Activated T-cell treated with anti-CD3 and anti-CD28 coated beads, Interleukin-2, amount 50 U/mL, for 24 hours (primary cell): ENCODE measurements at places on chromosomes 1 and 21.

DNA sequence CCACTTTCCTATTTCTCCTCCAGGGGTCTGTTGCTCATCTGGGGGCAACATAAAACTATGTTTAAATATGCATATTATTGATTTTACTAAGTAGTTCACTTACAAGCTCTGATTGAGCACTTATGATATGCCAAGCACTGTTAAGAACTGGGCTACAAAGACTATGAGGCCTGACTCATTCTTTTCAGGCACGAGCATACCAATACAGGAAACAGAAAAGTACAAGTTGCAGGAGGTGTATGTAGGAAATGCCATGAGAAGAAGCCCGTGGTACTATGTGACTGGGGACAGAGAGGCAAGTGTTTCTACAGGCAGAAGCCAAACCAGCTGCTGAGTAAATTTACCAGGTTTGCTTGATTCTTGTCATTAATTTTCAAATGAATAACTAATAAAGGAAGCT is 120.4 kb upstream of the PTGFR start:
- no peak for DNase-seq
- no peak overlapping the region for H3K4me3 ChIP-seq
- no peaks in the 10 kb centered on the region for H3K36me3 ChIP-seq
- H3K27me3 ChIP-seq, result no peaks in the 10 kb centered on the region

- peaks cover 25% of the 10 kb centered on the region for H3K27me3 ChIP-seq
- no peaks in the 10 kb centered on the region for H3K4me1 ChIP-seq
- no peak for DNase-seq
These were observed 259.1 kb upstream of the USP24 start for GRCh38 chr1:55474168-55474786.

DNA sequence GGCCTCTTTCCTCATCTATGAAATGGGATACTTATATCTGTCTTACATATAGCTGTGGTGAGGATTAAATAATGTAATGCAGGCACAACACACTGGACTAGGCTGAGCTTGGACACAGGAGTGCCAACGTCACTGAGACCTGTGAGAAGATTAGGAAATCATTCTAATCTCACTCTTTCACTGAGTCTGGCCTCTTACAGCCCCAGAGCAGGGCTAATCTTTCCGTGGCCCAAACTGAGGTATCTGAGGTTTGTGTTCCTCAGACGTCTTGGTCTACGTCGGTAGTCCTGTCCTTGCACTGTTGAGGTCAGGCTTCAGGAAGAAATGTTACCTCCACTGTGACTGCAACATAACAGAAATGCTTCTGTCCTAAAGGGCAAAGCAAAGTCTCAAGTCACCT is 22.6 kb upstream of the A3GALT2 start:
- peaks cover 75% of the 10 kb centered on the region for H3K4me1 ChIP-seq
- H3K27ac ChIP-seq, result peak overlapping the region; percentile 9
- H3K4me3 ChIP-seq, result no peak overlapping the region

GRCh38 chr1:90726986-90727480 is 9.9 kb upstream of the BARHL2 start:
- no peaks in the 10 kb centered on the region for H3K36me3 ChIP-seq
- H3K27me3 ChIP-seq, result peaks cover 93% of the 10 kb centered on the region
- H3K27ac ChIP-seq, result no peak overlapping the region
- H3K4me1 ChIP-seq, result peaks cover 59% of the 10 kb centered on the region
- DNase-seq, result no peak

DNA sequence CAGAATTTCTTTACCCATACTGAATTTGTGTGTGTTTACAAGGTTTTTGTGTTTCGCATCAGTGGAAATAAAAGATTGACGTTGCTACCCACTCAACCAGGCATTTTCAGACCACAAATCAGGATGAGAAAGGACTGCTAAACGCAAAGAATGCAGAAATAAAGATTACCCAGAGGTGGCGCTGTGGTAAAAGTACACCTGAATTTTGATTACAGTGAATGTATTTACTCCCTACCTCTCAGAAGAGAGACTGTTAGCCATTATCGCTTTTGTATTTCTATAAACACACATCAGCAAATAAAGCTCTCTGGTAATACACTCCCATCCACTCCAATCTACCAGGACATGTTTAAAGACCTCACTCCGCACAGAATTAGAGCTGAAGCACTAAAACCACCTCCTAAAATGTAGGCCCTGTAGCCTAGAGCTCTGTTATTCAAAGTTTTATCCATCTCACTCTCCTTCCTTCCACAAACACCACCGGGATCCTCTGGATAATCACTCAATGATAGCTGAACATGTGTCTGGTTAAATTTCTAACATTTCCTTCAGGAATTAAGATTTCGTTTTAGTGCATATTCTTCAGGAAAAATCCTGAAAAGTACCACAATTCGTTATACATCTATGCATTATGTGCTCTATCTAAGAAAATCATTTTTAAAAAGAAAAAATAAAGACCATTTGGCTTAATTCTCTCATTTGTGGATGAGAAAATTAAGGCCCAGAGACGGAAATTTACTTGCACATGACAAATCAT is 2.5 kb upstream of the LMO4 start:
- peaks cover 21% of the 10 kb centered on the region for H3K4me1 ChIP-seq
- no peak overlapping the region for H3K4me3 ChIP-seq
- peaks cover 11% of the 10 kb centered on the region for H3K27me3 ChIP-seq
- H3K36me3 ChIP-seq, result no peaks in the 10 kb centered on the region
- no peak for DNase-seq

- H3K4me3 ChIP-seq, result no peak overlapping the region
- peaks cover 17% of the 10 kb centered on the region for H3K4me1 ChIP-seq
- no peaks in the 10 kb centered on the region for H3K36me3 ChIP-seq
- no peak for DNase-seq
- no peaks in the 10 kb centered on the region for H3K27me3 ChIP-seq
These were observed 279.1 kb upstream of the C1orf105 start for GRCh38 chr1:172141341-172141881.

GRCh38 chr1:162847839-162848453 is 13.0 kb downstream of the CCDC190 start:
- H3K4me1 ChIP-seq, result no peaks in the 10 kb centered on the region
- peaks cover 13% of the 10 kb centered on the region for H3K27me3 ChIP-seq
- DNase-seq, result peak; percentile 82
- H3K36me3 ChIP-seq, result no peaks in the 10 kb centered on the region

GRCh38 chr21:31917108-31917507 is 44.3 kb downstream of the HUNK start:
- no peak overlapping the region for H3K4me3 ChIP-seq
- DNase-seq, result no peak
- H3K27me3 ChIP-seq, result peaks cover 3% of the 10 kb centered on the region
- no peaks in the 10 kb centered on the region for H3K36me3 ChIP-seq
- H3K27ac ChIP-seq, result no peak overlapping the region
- H3K4me1 ChIP-seq, result no peaks in the 10 kb centered on the region

- H3K4me3 ChIP-seq, result no peak overlapping the region
- no peaks in the 10 kb centered on the region for H3K27me3 ChIP-seq
- no peaks in the 10 kb centered on the region for H3K4me1 ChIP-seq
- no peak overlapping the region for H3K27ac ChIP-seq
These were observed 261.0 kb downstream of the ASTN1 start for GRCh38 chr1:176903474-176903873.

GRCh38 chr1:117467336-117467735 is 100.1 kb downstream of the MAN1A2 start:
- H3K36me3 ChIP-seq, result peaks cover 57% of the 10 kb centered on the region
- no peak overlapping the region for H3K27ac ChIP-seq
- H3K27me3 ChIP-seq, result no peaks in the 10 kb centered on the region
- no peaks in the 10 kb centered on the region for H3K4me1 ChIP-seq
- H3K4me3 ChIP-seq, result no peak overlapping the region

DNA sequence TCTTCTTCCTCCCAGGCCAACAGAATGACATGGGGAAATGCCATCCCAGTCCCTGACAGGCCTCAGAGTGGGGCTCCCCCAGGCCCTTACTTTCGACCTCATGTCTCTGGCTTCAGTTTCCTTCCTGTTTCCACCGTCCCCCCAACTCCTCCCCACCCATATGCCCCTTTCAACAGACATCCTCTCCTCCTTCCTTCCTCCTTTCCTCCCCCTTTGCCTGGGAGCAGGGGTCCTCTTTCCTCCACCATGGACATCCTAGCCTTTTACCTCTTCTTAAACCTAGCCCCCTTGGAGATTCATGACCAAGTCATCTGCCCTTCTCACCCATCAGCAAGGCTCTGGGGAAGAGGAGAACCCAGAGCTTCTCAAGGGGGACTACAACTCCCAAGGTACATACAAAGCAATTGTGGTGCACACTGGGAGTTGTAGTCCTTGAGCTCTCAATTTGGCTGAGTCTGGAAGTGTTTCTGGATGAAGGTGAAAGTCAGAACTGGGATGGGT is 4.0 kb downstream of the ZBTB7B start:
- no peaks in the 10 kb centered on the region for H3K27me3 ChIP-seq
- peaks cover 33% of the 10 kb centered on the region for H3K36me3 ChIP-seq

DNA sequence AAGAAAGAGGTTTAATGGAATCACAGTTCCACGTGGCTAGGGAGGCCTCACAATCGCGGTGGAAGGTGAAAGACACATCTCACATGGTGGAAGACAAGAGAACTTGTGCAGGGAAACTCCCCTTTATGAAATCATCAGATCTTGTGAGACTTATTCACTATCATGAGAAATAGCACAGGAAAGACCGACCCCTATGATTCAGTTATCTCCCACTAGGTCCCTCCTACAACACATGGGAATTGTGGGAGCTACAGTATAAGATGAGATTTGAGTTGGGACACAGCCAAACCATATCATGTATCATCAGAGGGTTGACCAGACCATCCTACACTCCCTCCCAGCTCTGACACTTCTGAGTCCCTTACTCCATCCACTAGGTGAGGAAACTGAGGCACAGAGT is 143.9 kb upstream of the KLHDC7A start:
- no peak for DNase-seq
- H3K36me3 ChIP-seq, result no peaks in the 10 kb centered on the region
- no peak overlapping the region for H3K4me3 ChIP-seq

DNA sequence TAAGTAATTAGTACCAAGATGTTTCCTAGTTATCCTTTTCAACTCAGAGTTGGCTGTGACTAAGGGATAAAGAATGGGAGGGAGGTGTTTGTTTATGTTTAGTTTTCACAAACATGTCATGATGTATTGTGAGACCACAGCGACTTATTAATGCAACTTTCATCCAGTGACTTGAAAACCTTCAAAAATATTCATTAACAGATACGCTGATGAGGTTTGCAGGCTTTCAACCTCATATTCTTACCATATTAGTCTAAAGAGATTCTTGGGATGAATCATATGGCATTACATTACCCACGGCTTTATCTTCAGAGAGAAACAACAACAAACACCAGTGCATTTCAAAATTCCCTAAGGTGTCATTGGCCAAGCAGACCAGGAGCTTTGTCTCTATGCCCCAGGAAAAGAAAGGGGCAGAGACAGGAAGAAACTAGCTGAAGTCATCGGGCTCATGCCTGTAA is 36.4 kb downstream of the PALMD start:
- DNase-seq, result no peak
- no peaks in the 10 kb centered on the region for H3K4me1 ChIP-seq
- no peaks in the 10 kb centered on the region for H3K27me3 ChIP-seq
- no peak overlapping the region for H3K27ac ChIP-seq

- no peak for DNase-seq
- no peaks in the 10 kb centered on the region for H3K27me3 ChIP-seq
- no peaks in the 10 kb centered on the region for H3K36me3 ChIP-seq
- H3K4me1 ChIP-seq, result no peaks in the 10 kb centered on the region
- no peak overlapping the region for H3K27ac ChIP-seq
These were observed 20.1 kb downstream of the MEGF6 start for GRCh38 chr1:3590951-3591865.

DNA sequence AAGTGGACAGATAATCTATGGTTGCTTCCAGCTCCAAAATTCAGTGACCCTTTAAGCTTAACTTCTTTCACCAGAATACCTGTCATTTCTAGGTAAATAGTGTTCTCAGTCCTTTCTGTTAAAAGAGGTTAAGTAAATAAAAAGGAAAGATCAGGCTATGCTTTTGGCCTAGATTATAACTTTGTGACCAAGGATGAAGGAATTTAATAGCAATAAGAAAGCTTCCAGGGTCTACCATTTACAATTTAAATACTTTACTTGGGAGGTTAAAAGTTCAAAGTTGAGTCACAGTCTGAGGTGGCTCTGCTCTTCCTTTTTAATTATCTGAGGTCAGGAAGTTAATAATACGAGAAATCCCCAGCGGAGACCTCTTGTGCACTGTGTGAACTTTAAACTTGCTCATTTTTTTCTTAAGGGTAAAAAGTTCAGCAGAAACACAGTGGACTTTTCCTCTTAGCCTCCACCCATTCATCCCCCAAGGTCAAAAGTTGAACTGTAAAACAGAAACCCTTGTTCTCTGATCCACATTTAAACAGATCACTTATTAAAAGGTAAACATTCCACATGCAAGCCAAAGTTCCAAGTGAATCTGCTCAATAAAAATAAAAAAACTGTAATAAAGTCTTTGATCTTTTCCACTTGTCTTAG is 187.1 kb downstream of the NRIP1 start:
- H3K4me3 ChIP-seq, result no peak overlapping the region
- H3K36me3 ChIP-seq, result no peaks in the 10 kb centered on the region

GRCh38 chr1:204317170-204317569 is 42.6 kb downstream of the PLEKHA6 start:
- H3K4me3 ChIP-seq, result no peak overlapping the region
- H3K27me3 ChIP-seq, result peaks cover 2% of the 10 kb centered on the region
- no peak for DNase-seq
- H3K36me3 ChIP-seq, result no peaks in the 10 kb centered on the region
- peaks cover 10% of the 10 kb centered on the region for H3K4me1 ChIP-seq
- no peak overlapping the region for H3K27ac ChIP-seq

DNA sequence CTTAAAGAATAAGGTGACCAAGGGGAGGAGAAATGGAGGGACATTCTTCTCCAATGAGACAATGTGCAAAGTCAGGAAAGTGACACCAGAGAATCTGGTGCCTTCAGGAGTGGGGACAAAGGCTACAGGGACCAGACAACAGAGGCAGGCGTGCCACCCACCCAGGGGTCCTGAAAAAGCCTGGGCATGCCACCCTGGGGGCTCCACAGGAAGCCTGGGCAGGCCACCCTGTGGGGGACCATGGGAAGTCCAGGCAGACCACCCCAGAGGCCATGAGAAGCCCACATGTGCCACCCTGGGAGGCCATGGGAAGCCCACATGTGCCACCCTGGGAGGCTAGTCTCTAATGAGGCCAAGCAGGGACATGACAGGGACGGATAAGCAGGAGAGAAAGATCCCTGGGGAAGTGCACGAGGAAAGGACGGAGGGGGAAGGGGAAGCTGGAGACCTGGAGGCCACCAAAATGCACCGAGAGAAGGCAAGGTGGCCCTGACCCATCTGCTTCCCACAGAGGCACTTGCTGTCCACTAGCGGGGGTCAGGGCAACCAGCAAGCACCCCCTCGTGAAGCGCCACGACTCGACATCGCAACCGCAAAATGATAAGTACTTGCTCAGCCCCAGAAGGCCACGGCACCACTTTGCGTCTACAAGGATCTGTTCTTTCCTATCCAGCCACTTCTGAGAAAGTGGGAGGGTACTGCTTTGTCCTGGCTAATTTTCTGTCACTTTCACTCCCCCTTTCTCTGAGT is 7.2 kb upstream of the PDE9A start:
- H3K27ac ChIP-seq, result no peak overlapping the region
- H3K36me3 ChIP-seq, result no peaks in the 10 kb centered on the region
- no peak for DNase-seq
